Ovary (tissue), 10 donors: ENCODE measurements at places on chromosomes 1 and 21. TPM values are rescaled to one million over a fixed set of nuclear protein-coding genes. Genes with fewer than 3 reads are reported as not detected.

- no peaks in the 10 kb centered on the region for H3K36me3 ChIP-seq
- H3K4me3 ChIP-seq = peak overlapping the region; percentile 30
- H3K27me3 ChIP-seq = no peaks in the 10 kb centered on the region
- peaks cover 8% of the 10 kb centered on the region for H3K4me1 ChIP-seq
Observed at GRCh38 chr1:200039849-200040474, 12.5 kb downstream of the NR5A2 start.

The ZNF593OS gene
- polyA plus RNA-seq = not detected

DNA sequence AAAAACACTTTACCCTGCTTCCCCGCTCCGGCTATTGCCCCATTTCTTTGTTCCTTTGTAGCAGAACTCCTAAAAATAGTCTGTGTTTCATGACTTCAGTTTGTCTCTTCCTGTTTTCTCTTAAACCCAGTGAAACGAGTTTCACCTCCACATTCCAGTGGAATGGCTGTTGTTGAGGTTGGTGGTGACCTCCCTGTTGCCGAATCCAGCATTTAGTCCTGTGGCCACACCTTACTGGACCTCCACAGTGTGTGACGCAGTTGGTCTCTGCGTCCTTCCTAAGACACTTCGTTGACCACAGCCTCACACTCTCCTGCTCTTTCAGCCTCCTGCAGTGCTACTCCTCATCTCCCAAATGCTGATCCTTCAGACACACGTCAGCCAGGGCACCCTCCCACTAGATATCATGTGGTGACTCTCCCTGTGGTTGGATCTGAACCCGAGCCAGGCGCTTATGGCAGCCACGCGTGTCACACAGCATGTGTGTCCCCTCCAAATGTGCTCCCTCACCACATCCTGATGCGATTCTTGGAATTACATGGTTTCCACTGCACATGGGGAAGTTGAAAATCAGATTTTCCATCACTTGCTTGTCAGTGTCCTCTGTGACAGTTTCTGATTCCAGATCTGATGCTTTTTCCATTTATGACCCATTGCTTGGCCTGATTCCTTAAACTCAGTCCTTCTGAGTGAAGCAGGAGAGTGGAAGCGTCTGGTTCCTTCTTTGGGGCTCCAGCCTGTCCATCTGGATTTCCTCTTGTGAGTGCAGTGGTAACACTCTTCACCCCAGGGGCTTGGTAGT, 99.1 kb upstream of the ARTN start:
- H3K27me3 ChIP-seq = no peaks in the 10 kb centered on the region
- no peak overlapping the region for H3K4me3 ChIP-seq
- no peak for DNase-seq
- H3K27ac ChIP-seq = no peak overlapping the region
- H3K36me3 ChIP-seq = no peaks in the 10 kb centered on the region
- H3K4me1 ChIP-seq = peaks cover 18% of the 10 kb centered on the region

The TMEM82 gene
- polyA plus RNA-seq = not detected

DNA sequence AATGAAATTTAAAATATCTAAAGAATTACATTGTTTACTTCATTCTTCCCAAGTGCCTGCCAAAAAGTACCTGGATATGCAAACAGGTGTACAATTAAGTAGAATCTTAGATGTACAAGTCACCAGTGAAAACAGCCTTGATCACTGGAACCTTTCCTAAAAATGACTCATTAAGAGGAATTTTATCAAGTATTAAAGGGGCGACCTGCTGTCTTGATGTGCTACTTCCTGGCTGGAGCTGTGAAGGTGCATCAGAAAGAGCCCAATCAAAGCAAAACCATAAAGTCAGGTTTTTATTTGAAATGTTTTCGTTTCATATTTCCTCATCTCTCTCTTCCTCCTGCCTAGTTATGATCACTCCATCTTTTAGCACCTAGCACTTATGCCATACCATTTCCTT, 33.4 kb downstream of the IFI44 start:
- H3K4me1 ChIP-seq = no peaks in the 10 kb centered on the region
- H3K36me3 ChIP-seq = no peaks in the 10 kb centered on the region
- no peaks in the 10 kb centered on the region for H3K27me3 ChIP-seq
- H3K27ac ChIP-seq = no peak overlapping the region

DNA sequence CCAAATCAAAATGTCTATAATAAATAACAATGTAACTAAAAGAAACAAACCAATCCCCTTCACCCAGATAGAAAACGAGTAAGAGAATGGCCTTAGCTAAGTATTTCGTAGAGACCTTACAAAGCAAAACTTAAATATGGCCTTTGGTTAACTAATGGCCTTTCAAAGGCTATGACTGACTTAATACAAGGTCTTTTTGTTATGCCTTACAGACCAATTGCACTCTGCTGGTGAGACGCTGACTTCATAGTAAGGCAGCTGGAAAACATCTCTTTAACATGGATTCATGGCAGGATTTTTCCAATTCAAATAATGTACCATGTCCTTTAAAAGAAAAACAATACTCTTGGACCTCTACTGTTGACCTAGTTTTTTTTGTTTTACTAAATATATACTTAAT, 15.8 kb upstream of the TBCE start:
- no peak overlapping the region for H3K27ac ChIP-seq
- no peaks in the 10 kb centered on the region for H3K27me3 ChIP-seq
- DNase-seq = no peak
- H3K36me3 ChIP-seq = no peaks in the 10 kb centered on the region
- H3K4me3 ChIP-seq = no peak overlapping the region
